AG04449 (cell line): ENCODE measurements at places on chromosomes 6 and 20.

DNA sequence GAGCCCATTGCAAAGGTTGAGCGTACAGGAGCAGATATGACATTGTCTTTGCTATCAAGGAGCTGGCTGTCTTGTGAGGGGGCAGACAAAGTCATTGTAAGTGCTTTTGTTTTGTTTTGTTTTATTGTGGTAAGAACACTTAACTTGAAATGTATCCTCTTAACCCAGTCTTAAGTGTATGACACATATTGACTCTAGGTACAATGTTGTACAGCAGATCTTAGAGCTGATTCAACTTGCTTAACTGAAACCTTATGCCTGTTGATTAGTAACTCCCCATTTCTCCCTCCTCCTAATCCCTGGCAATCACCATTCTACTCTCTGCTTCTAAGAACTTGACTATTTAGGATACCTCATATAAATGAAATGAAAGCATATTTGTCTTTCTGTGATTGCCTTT, 429.0 kb downstream of the BMP2 start:
- DNase-seq = no peak

GRCh38 chr6:159582736-159583135, 110.3 kb downstream of the SOD2 start:
- no peak for DNase-seq

DNA sequence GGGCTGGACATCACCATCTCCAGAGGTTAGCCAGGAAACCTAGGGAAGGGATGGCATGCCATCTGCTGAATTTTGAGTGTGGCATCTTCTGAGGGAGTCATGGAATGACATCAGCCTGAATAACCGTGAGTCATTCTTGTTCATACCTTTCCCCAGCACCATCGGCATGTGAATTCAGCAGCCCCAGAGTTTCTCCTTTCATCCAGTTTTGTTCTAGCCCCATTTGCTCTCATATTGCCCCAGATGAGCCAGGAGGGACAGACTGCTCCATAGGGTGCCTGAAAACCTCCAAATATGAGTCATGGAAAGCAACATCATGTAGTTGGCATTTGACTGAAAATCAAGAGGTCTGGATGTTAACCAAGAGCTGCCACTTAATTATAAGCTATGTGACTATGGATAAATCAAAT, 219.2 kb upstream of the SGK1 start:
- peak; percentile 92 for DNase-seq

GRCh38 chr6:150368762-150369161, at the start of gene IYD:
Gene IYD, plus strand, starts transcription at chr6:150369012. Its CDS starts 20 bp downstream, at chr6:150369032.
- no peak for DNase-seq

GRCh38 chr20:49878977-49879376, 36.4 kb downstream of the SPATA2 start:
- DNase-seq = no peak

GRCh38 chr20:49557449-49557848, 10.5 kb downstream of the PTGIS start:
- no peak for DNase-seq

GRCh38 chr20:34951252-34951651, 4.4 kb downstream of the GSS start:
- no peak for DNase-seq

GRCh38 chr6:7166410-7167293, 58.9 kb downstream of the RREB1 start:
- DNase-seq = no peak

DNA sequence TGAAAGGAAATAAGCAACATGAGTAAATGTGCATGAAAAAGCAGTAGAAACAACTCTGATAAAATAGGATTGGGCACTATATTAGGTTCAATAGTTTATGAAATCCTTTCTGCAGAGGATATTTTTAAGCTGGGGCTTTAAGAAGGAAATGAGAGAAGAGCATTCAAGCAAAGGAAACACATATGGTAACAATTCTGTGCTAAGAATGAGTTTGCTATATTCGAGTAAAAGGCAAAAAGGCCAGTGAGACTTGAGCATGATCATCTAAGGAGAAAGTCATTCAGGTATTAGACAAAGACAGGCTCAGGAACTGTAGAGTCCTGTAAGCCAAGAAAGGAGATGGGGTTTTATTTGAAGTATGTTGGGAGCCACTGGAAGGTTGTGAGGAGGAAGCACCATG, 387.1 kb upstream of the FLRT3 start:
- DNase-seq = no peak

DNA sequence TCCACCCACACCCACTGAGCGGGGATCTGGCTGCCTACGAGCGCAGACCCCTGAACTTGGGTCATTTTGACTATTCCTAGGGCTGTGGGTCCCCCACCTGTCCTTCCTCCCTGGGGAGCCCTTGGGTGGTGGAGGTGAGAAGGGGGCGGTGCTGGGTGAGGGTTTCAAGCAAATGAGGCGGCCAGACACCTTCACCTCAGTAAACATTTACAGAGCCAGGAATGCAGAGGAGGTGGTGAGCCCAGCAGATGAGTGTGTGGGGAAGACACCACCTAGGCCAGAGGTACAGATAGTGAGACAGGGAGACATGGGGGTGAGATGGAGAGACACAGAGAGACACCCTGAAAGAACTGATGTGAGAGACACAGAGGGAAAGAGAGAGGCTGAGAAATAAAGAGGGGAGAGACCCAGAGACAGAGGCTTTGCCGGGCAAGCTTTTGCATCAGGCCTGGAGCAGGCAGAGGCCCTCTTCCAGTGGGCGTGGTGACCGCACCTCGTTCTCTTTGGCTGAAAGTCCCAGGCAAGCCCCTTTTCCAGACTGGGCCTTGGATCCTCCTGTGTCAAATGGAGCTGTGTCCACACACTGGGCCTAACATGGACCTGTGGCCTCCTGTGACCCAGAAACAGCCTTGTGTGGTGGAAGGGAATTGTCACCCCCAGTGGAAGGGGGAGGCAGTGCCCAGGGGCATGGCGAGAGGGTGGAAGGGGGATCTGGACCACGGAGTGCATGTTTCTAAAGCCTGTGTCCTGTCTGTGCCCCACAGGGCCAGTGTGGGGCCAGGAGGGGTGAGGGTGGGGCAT, 29.7 kb downstream of the CEBPB start:
- DNase-seq = no peak

GRCh38 chr6:14696367-14696766, 549.5 kb upstream of the JARID2 start:
- DNase-seq = no peak

GRCh38 chr6:43727634-43728033, 40.0 kb upstream of the MRPS18A start:
- no peak for DNase-seq

GRCh38 chr6:163754866-163755265, 340.3 kb downstream of the QKI start:
- DNase-seq = no peak

- no peak for DNase-seq
Observed at GRCh38 chr20:48538856-48539255, 288.9 kb downstream of the PREX1 start.

GRCh38 chr20:38926934-38927616, 858 bp downstream of the FAM83D start:
- DNase-seq = no peak

DNA sequence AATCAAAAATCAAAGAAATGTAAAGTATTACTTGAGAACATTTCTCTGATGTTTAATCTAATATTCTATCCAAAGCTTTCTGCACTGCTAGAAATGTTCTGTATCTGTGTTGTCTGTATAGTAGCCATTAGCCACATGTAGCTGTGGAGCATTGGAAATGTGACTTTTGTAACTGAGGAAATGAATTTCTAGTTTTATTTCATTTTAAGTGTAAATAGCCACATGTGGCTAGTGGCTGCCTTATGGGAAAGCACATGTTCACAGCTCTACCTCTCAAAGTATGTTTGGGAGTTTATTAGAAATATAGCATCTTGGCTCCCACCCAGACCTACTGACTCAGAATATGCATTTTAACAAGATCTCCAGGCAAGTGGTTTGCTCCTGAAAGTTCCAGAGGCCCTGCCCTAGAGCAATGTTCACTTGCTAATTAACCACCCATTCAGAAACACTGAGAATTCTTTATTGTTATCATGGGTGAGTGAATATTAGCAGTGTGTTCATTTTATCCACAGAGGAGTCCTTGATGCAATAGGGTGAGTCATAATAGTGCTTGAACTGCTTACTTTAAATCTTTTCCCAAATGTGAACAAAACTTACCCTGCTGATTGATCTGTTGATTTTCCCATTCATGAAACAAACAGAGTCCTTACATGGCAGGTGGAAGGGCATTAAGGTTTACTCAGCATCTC, 282.7 kb downstream of the PLCB1 start:
- peak; percentile 69 for DNase-seq

DNA sequence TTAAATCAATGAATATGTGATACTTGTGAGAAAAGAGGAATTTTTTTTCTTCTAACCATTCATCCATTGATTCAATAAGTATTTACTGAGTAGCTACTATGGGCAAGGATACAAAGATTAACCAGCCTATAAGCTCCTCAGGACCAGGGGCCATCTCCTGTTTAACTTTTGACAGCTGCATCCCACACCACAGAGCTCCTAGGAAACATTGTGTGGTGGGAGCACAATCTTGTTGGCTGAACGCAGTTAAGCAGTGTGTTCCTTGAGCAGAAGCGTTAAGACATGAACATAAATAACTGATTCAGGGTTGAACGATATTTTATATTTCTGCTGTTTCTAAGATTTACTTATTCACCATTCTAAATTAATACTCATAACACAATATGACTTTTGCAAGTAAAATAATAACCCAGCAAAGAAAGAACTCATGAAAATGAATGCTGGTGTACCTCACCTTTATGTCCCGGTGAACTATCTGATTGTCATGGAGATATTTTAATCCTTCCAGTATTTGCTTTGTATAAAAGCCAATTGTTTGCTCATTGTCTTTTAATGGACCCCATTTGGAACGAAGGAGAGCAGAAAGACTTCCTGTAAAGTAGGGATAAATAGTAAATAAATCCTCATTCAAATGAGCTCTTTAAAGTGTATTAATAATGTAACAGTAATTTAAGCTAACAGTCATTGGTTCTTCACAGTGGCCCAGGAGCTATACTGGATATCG, 62.6 kb upstream of the MAP7 start:
- DNase-seq = no peak

GRCh38 chr20:57075603-57076002, 190.8 kb downstream of the BMP7 start:
- no peak for DNase-seq

DNA sequence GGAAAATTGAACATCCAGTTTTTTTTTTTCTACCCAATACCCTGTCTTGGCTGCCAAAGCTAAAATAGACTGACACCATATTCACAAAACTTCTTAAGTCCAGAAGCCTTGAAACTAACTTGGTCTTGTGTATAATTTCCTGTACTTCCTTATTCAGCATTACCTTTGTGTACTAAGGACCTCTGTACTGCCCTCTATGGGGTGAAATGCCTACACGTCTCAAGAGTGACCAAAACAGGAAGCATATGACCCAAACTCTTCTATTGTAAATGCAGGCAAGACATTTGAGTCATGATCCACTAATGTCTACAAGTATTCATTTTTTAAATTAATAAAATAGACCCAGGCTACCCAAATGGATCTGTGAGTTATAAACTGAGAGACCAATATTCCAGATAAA, 50.4 kb downstream of the HMGCLL1 start:
- no peak for DNase-seq

DNA sequence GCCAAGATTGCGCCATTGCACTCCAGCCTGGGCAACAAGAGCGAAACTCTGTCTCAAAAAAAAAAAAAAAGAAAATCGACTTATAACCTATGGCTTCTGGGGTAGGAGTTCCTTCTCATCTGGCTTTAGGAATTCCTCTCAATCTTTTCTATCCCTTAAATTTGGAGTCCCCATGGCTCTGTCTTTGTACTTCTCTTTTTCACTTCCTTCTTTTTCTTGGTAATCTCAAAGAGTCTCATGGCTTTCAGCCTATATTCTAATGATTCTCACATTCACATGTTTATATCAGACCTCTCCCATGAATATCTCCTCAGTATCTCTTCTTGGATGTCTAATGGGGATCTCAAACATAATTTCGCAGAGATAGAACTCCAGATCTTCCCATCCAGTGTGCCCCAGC, 42.8 kb upstream of the RALGAPA2 start:
- DNase-seq = no peak

DNA sequence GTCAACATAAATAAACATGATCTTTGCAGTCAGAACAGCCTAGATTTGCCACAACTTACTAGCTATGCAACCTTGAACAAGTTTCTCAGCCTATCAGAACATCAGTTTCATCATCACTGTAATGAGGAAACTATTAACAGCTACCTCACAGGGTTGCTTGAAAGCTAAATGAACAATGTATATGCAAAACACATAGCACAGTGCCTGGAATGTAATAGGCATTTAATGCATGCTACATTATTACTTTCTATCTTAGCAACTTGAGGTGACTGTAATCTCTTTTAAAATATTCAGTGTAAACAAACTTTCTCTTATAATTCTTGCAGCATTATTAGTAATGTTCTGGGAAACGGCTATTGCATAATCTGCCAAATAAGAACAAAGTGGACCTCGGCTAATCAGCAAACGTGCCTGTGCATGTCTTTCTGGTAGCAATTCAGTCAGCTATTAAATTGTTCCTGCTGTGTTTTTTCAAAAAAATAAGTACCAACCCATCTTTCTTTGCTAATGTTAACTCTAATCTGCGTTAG, 61.5 kb downstream of the SYNE1 start:
- no peak for DNase-seq

GRCh38 chr6:27176523-27177484, 70.7 kb upstream of the PRSS16 start:
- no peak for DNase-seq

- no peak for DNase-seq
Observed at GRCh38 chr6:89952105-89952671, 57.9 kb downstream of the GJA10 start.

DNA sequence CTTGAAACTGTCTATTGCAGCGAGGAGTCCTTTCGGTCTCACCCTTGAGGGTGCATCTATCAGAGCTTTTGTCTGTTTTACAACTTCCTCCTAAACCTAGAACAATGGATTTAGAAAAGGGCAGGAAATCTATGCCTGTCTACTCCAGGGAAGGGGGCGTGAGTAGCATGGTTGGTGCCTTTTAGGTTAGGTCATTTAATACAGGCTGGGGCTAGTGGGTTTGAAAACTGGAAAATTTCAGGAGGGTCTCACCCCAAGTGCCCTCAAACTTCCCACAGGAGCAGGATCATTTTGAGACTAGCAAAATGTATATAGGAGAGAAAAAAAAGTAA, 33.5 kb upstream of the BMP6 start:
- DNase-seq = no peak

- no peak for DNase-seq
Observed at GRCh38 chr20:37279820-37280219, 9.6 kb upstream of the MANBAL start.

DNA sequence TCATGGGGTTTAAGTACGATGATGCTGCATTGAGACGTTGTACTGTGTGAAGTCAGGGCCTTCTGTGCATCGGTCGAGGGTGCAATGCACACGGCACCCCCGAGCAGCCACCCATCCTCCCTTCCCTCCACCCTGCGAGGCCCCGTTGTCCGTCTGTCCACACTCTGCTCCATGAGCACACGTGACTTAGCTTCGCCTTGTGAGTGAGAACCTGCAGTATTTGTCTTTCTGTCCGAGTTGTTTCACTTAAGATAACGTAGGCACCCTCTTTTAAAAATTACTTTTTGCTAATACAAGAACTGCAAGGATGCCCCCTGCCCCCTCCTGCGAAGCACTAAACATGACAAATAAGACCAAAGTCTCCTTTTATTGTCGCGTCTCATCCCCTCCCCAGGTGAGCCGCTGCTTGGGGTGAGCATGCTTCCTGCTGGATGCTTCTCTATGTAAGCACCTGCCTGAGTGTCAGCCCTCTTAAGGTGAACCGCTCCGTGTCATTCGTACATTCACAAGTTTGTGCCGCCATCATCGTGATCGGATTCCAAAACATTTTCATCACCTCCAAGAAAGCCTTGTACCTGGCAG, 3.6 kb upstream of the RBBP8NL start:
- DNase-seq = no peak

- peak; percentile 5 for DNase-seq
Observed at GRCh38 chr6:170344631-170345576, 38.3 kb downstream of the FAM120B start.
